ENCODE measurements at places on chromosomes 2 and 18. TPM values are rescaled to one million over a fixed set of nuclear protein-coding genes. Genes with fewer than 3 reads are reported as not detected.

The TYMS gene
- 4.6 TPM for total RNA-seq

The PAX8 gene
- total RNA-seq, result 1.6 TPM

The RGPD4 gene
- total RNA-seq, result 0.23 TPM

The SCN7A gene
- total RNA-seq, result 97.1 TPM

GRCh38 chr2:148615381-148615841 lies 29.1 kb upstream of the EPC2 start:
- H3K27me3 ChIP-seq, result no peaks in the 10 kb centered on the region
- no peak overlapping the region for H3K4me3 ChIP-seq

- no peaks in the 10 kb centered on the region for H3K36me3 ChIP-seq
- no peaks in the 10 kb centered on the region for H3K27me3 ChIP-seq
- no peaks in the 10 kb centered on the region for H3K4me1 ChIP-seq
- no peak for DNase-seq
Measured at GRCh38 chr2:127627740-127628571, 18.0 kb upstream of the GPR17 start.

DNA sequence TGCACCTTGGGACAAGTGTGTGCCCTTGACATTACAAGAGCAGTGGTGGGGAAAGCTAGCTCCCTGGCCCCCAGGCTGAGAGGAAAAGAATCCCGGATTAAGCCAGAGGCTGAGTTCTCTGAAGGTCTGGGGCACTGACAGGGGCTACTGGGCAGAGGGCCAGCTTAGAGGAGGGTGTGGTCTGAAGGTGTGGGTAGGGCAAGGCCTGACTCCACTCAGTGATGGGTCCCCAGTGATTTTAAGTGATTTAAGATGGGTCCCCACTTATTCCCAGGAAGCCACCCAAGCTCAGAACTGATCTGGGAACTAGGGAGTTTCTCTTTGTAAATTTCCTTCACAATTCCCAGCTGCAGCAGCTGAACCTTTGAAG lies 8.8 kb downstream of the TMEM37 start:
- H3K27ac ChIP-seq, result no peak overlapping the region
- H3K4me1 ChIP-seq, result no peaks in the 10 kb centered on the region
- no peaks in the 10 kb centered on the region for H3K36me3 ChIP-seq
- DNase-seq, result no peak
- H3K4me3 ChIP-seq, result no peak overlapping the region
- no peaks in the 10 kb centered on the region for H3K27me3 ChIP-seq

- no peak overlapping the region for H3K4me3 ChIP-seq
- DNase-seq, result no peak
- no peaks in the 10 kb centered on the region for H3K36me3 ChIP-seq
- no peaks in the 10 kb centered on the region for H3K27me3 ChIP-seq
- no peak overlapping the region for H3K27ac ChIP-seq
- H3K4me1 ChIP-seq, result peaks cover 18% of the 10 kb centered on the region
Measured at GRCh38 chr2:106158871-106159270, 35.2 kb downstream of the UXS1 start.

DNA sequence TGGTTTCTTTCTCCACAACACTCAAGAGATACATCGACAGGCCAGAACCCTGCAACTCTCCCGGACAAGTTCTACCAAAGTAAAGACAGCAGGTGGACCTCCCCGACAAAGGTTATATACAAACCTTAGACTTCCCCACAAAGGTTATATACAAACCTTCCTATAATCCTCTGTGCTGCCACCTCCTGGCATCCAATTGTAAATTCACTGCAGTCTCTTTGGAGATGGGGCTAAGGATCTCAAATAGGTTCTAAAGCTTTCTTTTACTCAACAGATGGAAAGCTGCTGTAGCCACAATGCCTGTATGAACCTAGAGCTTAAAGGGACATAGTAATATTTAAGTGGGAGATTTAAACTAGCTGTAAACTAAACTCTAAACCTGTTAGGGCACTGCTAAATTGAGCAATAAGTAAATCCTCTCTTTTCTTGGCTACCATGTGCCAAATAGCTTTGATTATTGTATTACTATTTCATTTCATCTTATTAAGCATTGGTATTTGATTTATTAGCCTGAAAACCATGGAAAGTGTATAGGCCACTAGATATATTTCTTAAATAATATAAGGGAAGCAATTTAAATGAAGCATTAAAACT lies 9.8 kb upstream of the MREG start:
- no peak overlapping the region for H3K27ac ChIP-seq
- H3K4me1 ChIP-seq, result peaks cover 5% of the 10 kb centered on the region
- H3K36me3 ChIP-seq, result no peaks in the 10 kb centered on the region
- H3K4me3 ChIP-seq, result no peak overlapping the region

DNA sequence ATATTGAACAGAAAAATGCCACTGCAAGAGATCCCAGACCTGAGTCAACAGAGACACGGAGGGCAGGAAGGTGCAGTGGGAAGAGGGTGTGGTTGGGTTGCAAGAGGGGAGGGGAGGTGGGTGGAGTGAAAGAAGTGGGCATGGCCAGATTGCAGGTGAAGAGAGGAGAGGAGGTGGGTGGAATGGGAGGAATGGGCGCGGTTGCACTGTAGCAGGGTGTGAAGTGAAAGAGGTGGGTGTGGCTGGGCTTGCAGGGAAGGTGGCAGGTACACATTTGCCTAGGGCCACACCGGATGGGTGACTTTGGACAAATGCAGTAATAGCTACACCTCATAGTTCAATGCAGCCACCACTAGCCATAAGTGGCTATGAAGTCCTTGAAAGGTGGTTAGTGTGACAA lies 71.1 kb downstream of the DOCK10 start:
- H3K36me3 ChIP-seq, result no peaks in the 10 kb centered on the region
- H3K27ac ChIP-seq, result no peak overlapping the region
- peak; percentile 66 for DNase-seq
- H3K4me1 ChIP-seq, result no peaks in the 10 kb centered on the region
- H3K4me3 ChIP-seq, result no peak overlapping the region

DNA sequence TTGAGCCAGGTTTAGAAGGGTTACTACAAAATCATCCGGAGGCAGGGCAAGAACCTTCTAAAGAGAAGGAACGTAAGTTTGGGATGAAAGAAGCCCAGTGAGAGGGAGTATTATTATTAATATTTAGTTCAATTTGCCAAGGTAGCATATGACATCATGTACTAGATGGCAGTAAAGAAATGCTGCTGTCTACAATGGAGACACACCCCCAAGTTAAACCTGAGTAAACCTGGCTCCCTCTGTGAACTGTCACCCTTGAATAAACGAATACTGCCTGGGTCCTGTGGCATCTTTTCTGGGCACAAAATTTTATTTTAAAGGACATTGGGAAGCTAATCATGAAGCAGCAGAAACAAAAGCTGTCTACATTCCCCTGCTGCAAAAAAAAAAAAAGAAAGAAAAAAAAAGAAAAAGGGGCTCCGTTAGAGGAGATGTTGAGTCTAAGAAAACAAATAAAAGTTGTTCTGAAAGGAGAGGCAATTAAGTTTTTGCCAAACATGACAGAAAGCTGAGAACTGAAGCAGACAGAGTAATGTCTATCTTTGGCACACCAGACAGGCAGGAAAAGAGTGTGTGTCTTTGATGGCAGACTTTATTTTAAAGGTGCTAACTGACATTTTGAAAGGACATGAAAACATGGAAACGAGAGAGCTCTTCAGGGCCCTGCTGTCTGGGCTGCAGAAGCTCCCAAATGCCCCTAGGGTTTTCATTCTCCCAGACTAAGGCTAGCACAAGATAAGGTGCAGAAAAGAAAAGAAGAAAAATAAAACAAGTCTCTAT lies 557.7 kb upstream of the CHAC2 start:
- H3K36me3 ChIP-seq, result no peaks in the 10 kb centered on the region
- H3K27ac ChIP-seq, result no peak overlapping the region
- no peaks in the 10 kb centered on the region for H3K27me3 ChIP-seq
- no peak overlapping the region for H3K4me3 ChIP-seq
- H3K4me1 ChIP-seq, result no peaks in the 10 kb centered on the region

GRCh38 chr18:59467497-59467896 lies 108.4 kb upstream of the LMAN1 start:
- no peaks in the 10 kb centered on the region for H3K27me3 ChIP-seq
- no peak overlapping the region for H3K27ac ChIP-seq
- no peak overlapping the region for H3K4me3 ChIP-seq
- H3K4me1 ChIP-seq, result no peaks in the 10 kb centered on the region
- H3K36me3 ChIP-seq, result no peaks in the 10 kb centered on the region

DNA sequence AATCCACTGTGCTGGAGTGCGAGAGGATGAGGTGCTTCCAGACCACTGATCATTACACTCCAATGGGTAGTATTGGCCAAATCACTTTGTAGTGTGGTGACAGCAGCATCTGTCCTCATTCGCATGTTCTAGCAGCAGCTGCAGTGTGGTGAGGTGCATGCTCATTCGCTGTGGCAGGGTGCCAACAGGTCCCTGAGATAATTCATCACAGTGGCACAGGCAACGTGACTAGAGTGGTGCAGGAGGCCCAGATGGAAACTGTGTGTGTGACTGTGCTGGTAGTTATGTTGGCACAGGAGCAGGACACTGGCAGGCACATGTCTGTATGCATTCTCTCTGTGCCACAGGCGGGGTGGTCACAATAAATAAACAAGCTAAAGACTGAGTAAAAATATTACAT lies 329.5 kb upstream of the SYT4 start:
- no peak overlapping the region for H3K27ac ChIP-seq
- H3K4me3 ChIP-seq, result no peak overlapping the region
- DNase-seq, result no peak
- no peaks in the 10 kb centered on the region for H3K36me3 ChIP-seq

DNA sequence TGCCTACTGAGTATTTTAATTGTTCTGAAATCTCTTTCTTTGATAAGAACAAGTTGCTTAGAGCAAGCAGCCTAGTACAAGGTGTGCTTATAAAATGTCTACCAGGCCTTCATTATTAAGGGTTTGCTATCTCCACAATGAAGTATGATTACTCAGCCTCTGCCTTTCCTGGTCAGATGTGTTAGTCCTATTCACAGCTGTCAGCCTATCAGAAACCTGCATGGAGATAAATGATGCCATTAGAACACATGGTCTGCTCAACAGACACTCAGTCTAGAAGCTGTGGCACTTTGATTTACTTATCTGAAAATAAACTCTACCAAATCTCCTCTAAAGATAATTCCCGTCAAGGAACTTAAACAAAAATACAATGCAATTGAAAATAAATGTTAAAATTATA lies 448.7 kb downstream of the ERBB4 start:
- no peaks in the 10 kb centered on the region for H3K27me3 ChIP-seq
- no peak for DNase-seq
- no peak overlapping the region for H3K4me3 ChIP-seq
- H3K4me1 ChIP-seq, result no peaks in the 10 kb centered on the region
- H3K27ac ChIP-seq, result no peak overlapping the region

- H3K27me3 ChIP-seq, result no peaks in the 10 kb centered on the region
- H3K27ac ChIP-seq, result no peak overlapping the region
Measured at GRCh38 chr18:79687806-79688205, 8.2 kb downstream of the CTDP1 start.

DNA sequence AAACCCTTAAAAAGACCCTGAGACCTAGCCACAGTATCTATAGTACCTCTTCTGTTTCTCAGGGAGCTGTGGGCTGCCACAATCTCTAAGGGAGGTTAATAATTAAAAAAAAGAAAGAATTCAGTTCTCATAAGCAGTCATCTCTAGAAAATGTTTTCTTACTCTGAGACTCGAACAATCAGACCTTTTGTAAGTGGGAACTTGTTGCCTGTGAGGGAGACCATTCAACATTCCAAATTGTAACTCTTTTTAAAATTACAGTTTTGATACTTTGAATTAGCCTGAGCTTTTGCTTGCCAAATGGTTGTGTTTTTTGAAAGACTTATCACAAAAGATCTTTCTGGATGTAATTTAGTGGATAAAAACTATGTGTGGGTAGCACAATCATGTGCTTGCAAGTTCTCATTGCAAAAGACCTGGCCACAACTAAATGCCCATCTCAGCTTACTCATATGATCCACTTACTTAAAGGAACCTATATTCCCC lies 33.3 kb downstream of the IL1R2 start:
- H3K36me3 ChIP-seq, result no peaks in the 10 kb centered on the region
- H3K27me3 ChIP-seq, result no peaks in the 10 kb centered on the region
- H3K4me3 ChIP-seq, result no peak overlapping the region
- peaks cover 43% of the 10 kb centered on the region for H3K4me1 ChIP-seq
- DNase-seq, result no peak

DNA sequence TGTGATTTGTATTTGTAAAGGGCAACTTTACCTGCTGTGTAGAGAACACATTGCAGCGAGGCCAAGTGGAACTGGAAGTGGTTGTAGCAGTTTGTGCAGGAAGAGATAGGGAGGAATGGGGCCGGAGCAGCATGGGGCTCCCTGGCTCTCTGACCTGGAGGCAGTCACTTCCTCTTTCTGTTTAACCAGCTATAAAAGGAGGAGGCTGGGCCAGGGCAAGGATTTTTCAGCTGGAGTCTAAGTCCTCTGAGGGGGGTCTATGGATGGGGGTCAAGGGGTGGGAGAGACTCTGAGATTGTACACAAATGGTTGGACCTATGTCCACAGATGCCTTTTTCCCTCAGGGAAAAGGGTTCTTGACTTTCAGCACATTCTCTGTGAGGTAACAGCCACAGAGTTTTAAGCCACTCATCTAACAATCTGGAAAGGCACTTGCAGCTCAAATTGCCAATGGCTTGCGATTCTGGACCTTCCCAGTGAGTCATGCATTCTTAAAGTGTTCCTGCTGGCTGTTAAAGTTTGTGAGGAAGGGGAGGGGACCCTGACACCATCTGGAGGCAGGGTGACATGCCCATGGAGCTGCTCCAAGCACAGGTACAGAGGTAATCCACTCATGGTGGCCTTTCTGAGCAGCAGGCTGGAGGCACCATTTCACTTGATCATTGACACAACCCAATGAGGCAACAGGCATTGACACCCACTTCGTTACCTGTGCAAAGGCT lies 347.0 kb downstream of the CYRIA start:
- H3K36me3 ChIP-seq, result no peaks in the 10 kb centered on the region
- no peak for DNase-seq
- no peak overlapping the region for H3K4me3 ChIP-seq
- H3K27me3 ChIP-seq, result no peaks in the 10 kb centered on the region
- no peak overlapping the region for H3K27ac ChIP-seq

- no peak overlapping the region for H3K27ac ChIP-seq
- no peaks in the 10 kb centered on the region for H3K27me3 ChIP-seq
- no peaks in the 10 kb centered on the region for H3K36me3 ChIP-seq
- H3K4me3 ChIP-seq, result no peak overlapping the region
- peaks cover 17% of the 10 kb centered on the region for H3K4me1 ChIP-seq
- no peak for DNase-seq
Measured at GRCh38 chr2:209476367-209477208, 52.7 kb downstream of the MAP2 start.
